Activated naive CD4-positive, alpha-beta T cell treated with Interleukin-2 at 50 U/mL for 16 hours (primary cell): ENCODE measurements at places on chromosomes 6 and 20.
A peak's percentile ranks its signal among the peaks of the same experiment; 100 is the strongest.

DNA sequence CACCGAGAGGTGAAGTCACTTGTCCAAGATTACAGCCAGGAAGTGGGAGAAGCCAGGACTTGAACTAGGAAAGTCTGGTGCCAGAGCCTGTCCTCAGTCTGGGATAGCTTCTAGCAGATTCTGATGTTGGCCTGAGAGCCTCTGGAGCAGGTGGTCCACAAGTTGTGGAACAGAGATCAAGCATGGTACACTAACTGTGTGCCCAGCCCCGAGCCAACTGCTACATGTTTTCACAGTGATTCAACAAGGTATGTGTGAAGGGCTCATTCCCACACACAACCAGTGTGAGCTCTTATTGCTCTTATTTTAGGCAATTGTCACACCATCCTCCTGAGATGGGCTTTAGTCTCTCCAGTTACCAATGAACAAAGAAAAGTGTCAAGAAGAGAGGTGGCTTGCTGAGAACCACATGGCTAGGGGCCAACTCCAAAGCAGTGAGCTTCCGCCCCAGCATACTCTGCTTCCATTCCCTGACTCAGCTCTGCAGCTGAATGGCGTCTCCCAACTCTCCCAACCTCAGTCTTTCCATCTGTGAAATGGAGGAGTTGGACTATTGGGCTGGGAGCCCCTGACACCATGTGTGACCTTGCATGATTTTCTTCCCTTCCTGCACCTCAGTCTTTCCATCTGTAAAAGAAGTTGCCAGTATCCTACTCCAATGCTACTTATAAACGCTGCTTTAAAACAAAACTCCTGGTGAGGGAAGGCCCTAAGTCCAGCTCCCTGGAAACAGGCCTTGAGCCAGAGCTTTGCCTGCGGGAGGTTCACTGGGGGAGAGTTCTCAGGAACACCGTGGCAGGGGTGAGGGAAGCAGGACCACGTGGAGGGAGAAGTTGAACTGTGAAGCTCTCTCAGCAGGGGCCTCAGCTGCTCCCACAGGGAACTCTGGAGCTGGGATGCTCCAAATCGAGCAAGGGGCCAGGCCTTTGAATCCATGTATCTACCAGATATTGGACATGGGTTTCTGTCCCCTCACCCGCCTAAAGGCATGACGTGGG is 40.9 kb downstream of the CDH22 start:
- no peak for DNase-seq

GRCh38 chr6:89887452-89888137 is 6.7 kb upstream of the GJA10 start:
- no peak for DNase-seq

GRCh38 chr20:46784436-46785127 is 75.1 kb downstream of the SLC2A10 start:
- no peak for DNase-seq

GRCh38 chr6:7669742-7670141 is 56.2 kb upstream of the BMP6 start:
- DNase-seq, result no peak

DNA sequence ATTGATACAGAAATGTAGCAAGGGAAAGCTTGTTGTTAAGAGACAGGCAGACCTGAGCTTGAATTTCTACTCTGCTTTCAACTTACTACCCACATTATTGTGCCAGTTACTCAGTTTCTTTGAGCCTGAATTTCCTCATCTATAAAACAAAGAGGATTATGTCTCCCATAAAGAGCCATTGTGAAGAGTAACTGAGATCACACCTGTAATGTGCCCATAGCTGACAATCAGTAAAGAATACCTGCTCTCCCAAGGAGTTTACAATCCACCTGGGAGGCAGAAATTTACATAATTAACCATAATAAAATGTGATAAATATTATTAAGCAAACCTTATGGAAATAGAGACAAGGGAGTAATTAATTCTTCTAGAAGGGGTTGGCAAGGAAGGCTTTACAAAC is 204.9 kb downstream of the EPM2A start:
- DNase-seq, result no peak

DNA sequence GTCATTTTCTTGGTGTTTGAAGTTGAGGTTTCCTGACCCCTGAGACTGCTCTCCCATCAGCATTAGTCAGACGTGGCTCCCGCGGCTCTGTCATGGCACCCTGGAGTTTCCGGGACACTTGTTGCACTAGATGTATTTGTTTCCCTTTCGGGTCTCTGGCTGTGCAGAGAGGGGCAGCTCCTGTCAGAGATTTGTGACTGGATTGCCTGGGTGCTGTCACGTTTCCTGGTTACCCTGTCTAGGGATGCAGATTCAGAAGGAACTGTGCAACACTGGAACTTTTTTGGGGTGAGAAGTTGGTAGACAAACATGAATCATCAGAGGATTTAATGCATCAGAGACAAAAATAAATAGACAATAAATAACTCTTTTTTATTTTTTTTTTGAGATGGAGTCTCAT is 431.8 kb upstream of the MAN1A1 start:
- DNase-seq, result no peak

DNA sequence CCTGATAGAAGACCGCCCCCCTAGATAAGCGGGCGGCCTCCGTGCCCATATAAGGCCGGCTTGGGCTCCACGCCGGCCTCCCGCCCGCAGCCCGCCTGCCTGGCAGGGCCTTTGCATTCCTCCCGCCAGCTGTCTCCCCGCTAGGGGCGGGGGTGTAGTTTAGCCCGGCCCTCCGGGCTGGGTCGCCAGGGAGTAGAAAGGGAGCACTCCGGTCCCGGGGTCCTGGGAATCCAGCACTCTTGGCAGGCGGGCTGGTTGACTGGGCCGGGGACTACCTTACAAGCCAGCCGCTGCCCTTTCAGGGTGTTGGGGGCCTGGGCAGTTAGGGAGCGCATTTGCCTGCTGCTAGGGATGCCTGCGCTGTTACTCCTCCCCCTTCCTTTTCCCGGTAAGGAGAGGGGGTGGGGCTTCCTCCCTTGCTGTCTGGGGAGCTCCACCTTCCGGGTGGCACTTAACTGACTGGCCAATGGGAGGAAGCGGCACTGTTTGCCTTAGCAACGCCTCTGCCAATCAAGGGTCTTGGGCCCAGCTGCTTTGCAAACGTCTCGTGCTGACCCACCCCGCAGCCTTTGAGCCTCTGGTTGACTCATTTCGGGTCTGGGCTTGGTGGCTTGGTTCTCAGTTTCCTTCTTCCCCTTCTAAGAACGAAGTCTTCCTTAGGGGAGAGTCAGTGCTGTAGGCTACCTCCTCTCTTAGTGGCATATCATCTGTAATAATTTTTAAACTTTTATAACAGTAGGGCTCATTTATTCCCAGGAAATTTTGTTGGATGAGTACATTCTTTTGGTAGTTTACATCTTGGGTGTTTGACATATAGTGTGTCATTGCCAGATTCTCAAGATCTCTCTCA is 3.4 kb downstream of the SRF start:
- DNase-seq, result peak; percentile 94

GRCh38 chr20:45432294-45432693 is 16.4 kb downstream of the PIGT start:
- DNase-seq, result no peak
